ENCODE measurements at places on chromosomes 12 and 14.

GRCh38 chr14:43169722-43170121 is 1337.4 kb downstream of the FSCB start:
- DNase-seq = no peak

DNA sequence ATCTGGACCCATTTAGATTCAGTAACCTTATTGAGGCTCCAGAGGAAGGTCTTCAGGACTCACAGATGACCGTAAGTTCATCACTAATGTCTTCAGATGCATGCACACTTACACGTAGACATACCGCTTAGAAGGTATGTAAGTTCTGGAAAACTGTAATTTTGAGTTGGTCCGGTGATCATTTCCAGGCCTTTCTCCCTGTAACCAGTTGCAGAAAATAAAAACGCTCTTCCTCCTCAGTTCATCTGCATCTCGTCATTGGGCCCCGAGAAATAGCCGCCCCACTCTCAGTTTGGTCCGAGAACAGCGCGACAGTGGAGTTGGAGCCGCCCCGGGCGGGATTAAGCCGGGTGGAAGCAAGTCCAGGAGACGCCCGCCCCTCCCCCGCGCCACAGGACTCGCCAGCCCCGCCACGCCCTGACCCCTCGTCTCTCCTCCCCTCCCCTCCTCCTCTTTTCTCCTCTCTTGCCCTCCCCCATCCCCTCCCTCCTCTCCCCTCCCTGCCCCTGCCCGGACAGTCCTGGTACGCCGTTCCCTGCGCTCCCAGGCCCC is 83.7 kb downstream of the TNFAIP2 start:
- no peak for DNase-seq

- no peak for DNase-seq
Observed at GRCh38 chr12:120980800-120981368, 2.5 kb downstream of the HNF1A start.

- no peak for DNase-seq
Observed at GRCh38 chr12:46921048-46921763, 95.4 kb upstream of the SLC38A4 start.

DNA sequence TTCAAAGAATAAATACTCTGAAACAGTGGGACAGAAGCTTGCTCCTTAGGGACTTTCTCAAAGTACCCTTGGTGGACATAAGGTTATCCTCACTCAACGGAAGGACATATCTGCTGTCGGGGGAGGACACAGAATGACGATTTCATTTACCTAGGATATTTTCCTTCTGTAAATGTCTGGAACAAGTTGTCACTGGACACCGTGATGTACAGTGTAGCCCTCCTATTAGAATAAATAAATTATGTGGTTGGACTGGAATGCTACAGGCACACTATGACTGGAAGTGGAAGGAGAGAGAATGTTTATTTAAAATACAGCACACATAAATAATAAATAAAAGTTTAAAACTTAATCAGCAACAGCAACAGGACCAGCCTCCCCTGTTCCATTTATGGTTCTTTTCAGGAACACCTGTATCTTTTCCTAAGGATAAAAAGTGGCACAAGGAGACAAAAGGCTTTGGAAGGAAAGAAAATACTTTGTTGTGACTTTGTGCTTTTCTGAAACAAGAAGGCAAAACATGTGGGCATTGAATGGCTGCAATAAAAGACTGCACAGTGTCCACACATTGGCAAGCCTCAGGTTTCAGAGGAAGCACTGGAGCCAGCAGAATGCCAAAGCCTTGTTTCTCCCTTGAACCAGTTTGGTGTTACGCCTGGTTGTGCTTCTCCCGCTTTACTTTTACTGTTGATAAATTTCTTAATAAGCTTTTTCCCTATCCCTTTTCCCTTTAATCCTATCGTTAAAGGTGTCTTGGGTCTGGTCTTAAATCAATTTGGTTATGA is 36.8 kb downstream of the FGD4 start:
- DNase-seq = no peak

GRCh38 chr12:125166041-125166440 is 100.8 kb downstream of the AACS start:
- DNase-seq = no peak

- DNase-seq = no peak
Observed at GRCh38 chr12:104691721-104692556, 235.2 kb downstream of the CHST11 start.

DNA sequence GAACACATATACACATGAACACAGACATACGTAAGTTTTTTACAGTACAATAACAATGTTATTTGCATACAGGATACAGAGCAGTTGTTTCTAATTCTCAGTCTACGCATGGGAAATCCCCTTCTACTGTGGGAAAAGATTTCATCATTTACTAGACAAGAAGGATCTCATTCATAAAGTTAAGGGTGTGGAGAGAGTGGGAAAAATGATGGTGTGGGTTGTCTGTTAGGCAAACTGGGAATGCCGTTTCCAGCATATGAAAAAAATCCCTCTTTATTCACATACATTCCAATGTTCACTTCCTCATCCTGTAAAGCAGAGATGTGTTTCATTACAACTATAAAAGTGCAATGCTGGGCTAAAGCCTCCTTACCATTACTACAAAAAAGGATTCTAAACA is 120.9 kb downstream of the SINHCAF start:
- DNase-seq = no peak

DNA sequence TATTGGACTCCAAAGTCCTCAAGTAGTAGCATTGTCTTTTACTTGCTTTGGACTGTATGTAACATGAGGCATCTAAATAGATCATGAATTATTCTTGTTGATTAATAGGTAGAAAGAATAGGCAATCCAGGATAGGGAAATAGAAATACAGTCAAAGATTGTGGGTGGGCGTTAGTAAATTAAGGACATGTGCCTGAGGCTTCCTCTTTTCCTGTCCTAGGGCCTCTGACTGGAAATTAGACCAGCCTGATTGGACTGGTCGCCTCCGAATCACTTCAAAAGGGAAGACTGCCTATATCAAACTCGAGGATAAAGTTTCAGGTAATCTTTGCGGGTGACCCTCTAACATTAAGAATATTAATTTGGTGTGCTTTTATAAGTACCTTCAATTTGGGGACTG is 7.6 kb downstream of the NECAP1 start:
- DNase-seq = no peak

DNA sequence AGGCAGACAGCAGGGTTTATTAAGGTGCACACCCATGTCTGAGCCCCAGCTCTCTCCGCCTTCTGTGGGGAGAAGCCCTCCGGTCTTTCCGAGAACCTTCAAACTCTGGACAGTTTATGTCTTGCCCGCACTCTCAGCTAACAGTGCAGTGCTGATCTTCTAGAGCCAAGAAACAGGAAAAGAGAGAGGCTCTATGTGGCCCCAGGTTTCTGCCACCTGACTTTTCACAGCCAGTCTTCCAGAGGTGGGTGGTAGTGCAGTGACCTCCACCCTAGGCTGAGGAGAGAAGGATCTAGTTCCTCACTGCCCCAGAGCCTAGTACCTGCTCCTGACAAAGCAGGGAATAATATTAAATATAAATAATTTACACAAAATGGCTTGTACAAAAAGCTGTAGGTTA is 4.0 kb upstream of the SLC22A17 start:
- DNase-seq = no peak

- no peak for DNase-seq
Observed at GRCh38 chr12:98646294-98647090, 1.4 kb downstream of the APAF1 start.

DNA sequence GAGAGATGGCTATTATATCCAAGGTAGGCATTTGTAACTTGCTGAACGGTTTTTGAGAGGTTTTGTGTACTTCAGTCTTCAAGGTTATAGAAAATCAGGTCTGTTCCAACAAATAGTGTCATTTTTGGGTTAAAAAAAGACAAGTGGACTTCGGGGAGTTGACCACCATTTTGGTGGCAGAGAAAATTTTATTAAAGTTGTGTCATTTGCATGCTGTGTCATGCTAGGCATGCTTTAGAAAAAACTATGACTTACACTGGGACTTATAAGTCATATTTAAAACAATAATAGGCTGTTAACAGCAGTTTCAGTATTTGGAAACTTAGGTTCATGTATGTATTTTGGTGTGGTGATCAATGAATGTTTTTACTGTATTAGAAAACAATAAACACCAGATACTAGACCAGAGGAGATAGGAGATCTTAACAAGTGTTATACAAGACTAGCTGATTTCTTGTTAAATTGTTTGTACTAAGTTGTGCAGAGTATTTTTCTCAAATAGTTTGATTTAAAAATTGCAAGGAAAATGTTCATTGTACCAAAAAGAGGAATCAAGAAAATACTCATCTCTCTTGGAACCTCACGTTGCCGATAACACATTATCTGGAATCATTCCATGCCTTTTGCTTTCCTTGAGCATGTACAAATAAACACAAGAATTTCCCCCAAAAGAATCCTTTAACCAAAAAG is 1.4 kb downstream of the RAN start:
- DNase-seq = no peak

GRCh38 chr12:114479831-114480230 is 73.9 kb upstream of the TBX5 start:
- DNase-seq = no peak

GRCh38 chr12:123163227-123163626 is 12.3 kb upstream of the PITPNM2 start:
- DNase-seq = no peak

DNA sequence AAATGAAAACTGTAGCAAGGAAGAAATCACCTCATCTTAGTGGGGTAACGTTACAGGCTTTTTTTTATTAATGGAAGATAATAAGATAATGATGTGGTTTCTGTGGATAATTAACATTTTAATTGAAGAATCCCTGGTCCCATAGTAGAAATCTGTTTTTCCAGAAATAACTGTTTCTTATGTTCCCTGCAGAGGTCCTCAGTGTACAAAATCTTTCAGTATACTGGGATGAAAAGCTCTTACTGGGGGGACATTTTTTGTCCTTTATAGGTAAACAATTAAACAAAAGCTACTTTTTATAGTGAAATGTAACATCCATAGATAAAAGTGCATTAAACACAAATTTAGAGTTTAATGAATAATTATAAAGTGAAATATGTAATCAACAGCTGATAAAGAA is 312.2 kb downstream of the ATXN7L3B start:
- DNase-seq = no peak
